Thyroid gland (tissue), 4 donors: ENCODE measurements at places on chromosomes 16 and 17. TPM values are rescaled to one million over a fixed set of nuclear protein-coding genes. Genes with fewer than 3 reads are reported as not detected.

Gene HOXB5
- total RNA-seq: 1.6 TPM

Gene CSH2
- total RNA-seq: not detected

Gene NETO2
- 7.7 TPM for total RNA-seq

Gene TMEM88
- total RNA-seq: 13.4 TPM

Gene TEN1
- 9.5 TPM for total RNA-seq

Gene CTRB2
- total RNA-seq: not detected

Gene PRSS27
- 1.1 TPM for total RNA-seq

DNA sequence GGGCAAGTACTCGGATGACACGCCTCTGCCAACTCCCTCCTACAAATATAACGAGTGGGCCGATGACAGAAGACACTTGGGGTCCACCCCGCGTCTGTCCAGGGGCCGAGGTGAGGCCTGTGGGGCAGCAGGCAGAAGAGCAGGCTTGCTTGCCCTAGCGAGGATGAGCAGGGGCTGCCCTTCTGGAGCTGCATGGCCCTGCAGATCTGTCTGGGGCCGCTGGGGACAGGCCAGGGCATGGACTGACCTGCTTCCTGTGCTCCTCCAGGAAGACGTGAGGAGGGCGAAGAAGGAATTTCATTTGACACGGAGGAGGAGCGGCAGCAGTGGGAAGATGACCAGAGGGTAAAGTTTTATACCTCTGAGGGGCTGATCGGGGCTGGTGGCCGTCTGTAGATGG is 5.3 kb downstream of the DHX38 start:
- H3K27ac ChIP-seq: no peak overlapping the region
- no peaks in the 10 kb centered on the region for H3K27me3 ChIP-seq
- H3K4me1 ChIP-seq: peaks cover 8% of the 10 kb centered on the region
- no peak overlapping the region for H3K4me3 ChIP-seq
- H3K36me3 ChIP-seq: peaks cover 75% of the 10 kb centered on the region

- no peaks in the 10 kb centered on the region for H3K4me1 ChIP-seq
- no peak for DNase-seq
- H3K4me3 ChIP-seq: no peak overlapping the region
- no peak overlapping the region for H3K27ac ChIP-seq
These were observed 519.4 kb upstream of the WSB1 start for GRCh38 chr17:26774291-26775218.

- H3K4me3 ChIP-seq: no peak overlapping the region
- H3K27me3 ChIP-seq: no peaks in the 10 kb centered on the region
- no peaks in the 10 kb centered on the region for H3K36me3 ChIP-seq
- H3K27ac ChIP-seq: no peak overlapping the region
- no peaks in the 10 kb centered on the region for H3K4me1 ChIP-seq
These were observed 60.1 kb upstream of the NUDT7 start for GRCh38 chr16:77662246-77662645.

DNA sequence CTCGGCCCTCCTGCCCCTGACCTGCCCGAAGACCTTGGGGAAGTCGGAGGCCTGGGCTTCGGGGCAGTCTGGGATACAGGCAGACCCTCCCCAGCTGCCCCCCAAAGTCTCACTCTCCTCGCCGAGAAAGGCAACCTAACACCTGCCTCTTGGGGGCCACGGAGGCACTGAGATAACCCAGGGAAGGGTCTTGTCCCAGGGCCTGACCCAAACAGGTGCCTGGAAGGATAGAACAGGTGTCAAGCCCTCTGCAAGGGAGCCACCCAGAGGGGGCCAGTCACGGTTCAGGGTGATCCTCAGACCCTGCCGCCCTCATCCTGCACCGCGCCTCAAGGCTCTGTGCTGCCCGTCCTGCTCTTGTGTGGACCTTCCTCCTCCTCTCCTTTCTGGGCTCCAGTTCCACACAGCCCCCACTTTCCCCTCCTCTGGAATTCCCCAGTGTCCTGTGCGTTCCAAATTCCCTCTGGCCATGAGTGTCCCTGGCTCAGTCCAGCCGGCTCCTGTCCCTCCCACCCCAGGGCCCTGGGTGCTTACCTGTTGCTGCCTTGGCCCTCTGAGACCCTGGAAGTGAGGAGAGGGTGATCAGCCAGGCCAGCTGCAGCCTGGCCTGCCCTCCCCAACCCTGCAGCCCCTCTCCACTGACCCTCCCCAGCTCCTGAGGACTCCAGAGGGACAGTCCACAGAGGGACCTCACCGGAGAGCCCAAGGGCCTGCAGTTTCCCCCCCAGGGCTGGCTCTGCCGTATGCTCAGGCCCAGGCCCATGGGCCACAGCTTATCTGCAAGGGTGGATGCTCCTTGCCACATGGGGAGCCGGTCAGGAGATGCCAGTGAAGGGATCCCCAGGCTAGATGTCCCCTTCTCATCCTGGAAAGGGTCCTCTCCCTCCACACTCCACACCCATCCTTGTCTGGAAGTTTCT is 3.8 kb downstream of the PRSS27 start:
- DNase-seq: no peak
- H3K27me3 ChIP-seq: no peaks in the 10 kb centered on the region
- no peaks in the 10 kb centered on the region for H3K36me3 ChIP-seq
- no peak overlapping the region for H3K4me3 ChIP-seq
- peaks cover 23% of the 10 kb centered on the region for H3K4me1 ChIP-seq

DNA sequence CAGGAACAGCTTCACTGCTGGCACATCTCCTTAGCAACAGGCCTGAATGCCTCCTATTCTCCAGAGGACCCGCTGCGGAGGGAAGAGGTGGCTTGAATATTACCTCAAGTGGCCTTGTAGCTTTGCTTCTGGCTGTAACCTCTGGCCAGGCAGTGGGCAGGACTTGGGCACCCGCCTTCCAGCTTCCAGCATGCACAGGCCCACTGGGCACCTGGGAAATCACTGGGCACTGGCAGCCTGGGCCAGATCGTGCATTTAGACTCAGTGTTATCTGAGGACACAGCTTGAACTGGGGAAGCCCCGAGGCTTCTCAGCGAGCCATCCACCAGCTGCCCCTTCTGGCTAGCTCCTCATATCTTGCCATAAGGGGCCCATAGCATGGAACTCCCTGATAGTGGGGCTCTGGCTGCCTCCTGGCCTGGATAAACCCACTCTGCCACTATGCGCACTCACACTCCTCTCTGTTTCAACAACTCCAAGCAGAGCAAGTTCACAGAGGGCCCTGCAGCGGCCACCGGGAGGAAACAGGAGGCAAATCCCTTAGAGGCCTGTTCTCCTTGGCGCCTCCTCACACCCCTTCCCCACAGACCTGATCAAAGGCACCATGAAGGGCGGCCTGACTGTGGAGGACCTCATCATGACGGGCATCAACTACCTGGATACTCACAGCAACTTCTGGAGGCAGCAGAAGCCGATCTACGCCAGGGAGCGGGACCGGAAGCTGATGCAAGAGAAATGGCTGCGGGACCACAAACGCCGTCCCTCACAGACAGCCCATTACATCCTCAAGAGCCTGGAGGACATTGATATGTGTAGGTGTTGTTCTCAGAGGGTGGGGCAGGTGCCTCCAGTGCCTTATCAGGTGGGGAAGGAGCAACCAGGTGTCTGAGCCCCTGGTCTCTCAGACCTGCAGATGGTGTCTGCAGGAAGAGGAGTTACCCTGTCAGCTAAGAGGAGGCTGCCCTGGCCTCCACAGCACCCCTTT is 7.8 kb downstream of the ODAD4 start:
- no peak overlapping the region for H3K4me3 ChIP-seq
- peaks cover 8% of the 10 kb centered on the region for H3K4me1 ChIP-seq
- H3K27ac ChIP-seq: no peak overlapping the region
- no peak for DNase-seq
- H3K27me3 ChIP-seq: no peaks in the 10 kb centered on the region

- H3K27ac ChIP-seq: no peak overlapping the region
- no peaks in the 10 kb centered on the region for H3K36me3 ChIP-seq
- peak; percentile 6 for DNase-seq
- H3K4me1 ChIP-seq: no peaks in the 10 kb centered on the region
- no peak overlapping the region for H3K4me3 ChIP-seq
These were observed 22.9 kb upstream of the CDH13 start for GRCh38 chr16:82603784-82604411.

GRCh38 chr17:8046929-8047768 is 8.3 kb downstream of the ALOX15B start:
- no peaks in the 10 kb centered on the region for H3K27me3 ChIP-seq
- H3K4me3 ChIP-seq: no peak overlapping the region
- no peaks in the 10 kb centered on the region for H3K36me3 ChIP-seq
- H3K27ac ChIP-seq: no peak overlapping the region
- H3K4me1 ChIP-seq: no peaks in the 10 kb centered on the region

DNA sequence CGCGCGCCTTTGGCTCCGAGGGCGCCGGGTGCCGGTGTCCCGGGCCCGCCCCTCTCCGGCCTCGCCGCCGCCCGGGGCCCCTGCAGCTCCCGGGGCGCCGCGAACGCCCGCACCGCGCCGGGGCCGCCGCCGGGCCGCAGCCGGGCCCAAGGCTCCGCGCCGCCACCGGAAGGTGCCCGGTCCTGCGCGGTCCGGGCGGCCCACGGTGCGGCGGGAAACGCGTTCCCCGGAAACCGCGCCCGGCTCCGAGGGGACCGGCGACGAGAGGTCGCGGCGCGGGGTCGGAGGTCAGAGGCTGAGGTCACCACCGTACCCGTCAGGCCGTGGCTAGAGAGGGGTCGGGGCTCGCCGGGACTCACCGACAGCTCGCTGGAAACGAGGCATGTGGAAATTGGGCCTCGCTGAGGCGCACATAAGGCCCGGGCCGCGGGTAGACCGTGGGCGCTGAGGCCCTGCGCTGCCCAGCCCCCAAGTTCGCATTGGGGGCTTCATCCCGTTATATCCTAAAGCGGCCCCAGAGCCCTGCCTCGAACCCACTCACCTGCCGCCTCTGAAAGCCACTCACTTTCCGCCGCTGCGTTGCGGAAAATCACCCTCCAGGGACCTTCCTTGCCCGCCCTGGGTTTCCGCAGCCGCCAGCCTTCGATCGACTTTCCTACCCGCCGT is at the start of gene DUS1L:
Gene DUS1L (minus strand): TSS at position 167 of the 666 bp plus-strand sequence. CDS start 745 bp downstream, outside the sequence.
- peak within 1 kb of the TSS; percentile 94 for H3K27ac ChIP-seq
- peaks cover 22% of the 10 kb centered on the region for H3K36me3 ChIP-seq

DNA sequence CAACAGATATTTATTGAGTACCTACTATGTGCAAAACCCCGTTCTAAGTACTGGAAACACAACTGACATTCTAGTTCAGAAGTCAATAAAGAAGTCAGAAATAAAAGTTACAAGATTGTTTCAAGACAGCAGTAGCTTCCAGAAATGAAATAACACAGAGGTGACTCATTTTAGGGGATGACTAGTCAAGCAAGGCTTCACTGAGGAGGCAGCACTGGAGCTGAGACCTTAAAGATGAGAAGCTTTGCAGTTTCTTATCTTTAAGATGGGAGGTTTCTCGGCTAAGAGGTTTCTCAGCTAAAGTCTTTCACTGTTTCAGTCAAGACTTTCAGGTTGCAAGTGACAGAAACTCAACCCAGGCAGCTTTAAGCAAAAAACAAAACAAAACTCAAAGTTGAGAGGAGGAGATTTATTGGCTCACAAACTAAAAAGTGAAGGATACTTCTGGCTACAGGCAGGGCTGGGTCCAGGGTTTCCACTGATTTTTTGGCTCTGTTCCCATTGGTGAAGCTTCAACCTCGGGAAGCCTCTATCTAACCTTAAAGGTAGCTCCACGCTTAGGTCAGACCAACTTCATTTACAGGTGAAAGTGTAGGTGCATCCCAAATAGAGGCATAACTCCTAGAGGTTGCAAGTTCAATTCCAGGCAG is 7.4 kb upstream of the MMP2 start:
- no peak overlapping the region for H3K4me3 ChIP-seq
- no peak overlapping the region for H3K27ac ChIP-seq
- H3K36me3 ChIP-seq: no peaks in the 10 kb centered on the region
- H3K4me1 ChIP-seq: peaks cover 24% of the 10 kb centered on the region

DNA sequence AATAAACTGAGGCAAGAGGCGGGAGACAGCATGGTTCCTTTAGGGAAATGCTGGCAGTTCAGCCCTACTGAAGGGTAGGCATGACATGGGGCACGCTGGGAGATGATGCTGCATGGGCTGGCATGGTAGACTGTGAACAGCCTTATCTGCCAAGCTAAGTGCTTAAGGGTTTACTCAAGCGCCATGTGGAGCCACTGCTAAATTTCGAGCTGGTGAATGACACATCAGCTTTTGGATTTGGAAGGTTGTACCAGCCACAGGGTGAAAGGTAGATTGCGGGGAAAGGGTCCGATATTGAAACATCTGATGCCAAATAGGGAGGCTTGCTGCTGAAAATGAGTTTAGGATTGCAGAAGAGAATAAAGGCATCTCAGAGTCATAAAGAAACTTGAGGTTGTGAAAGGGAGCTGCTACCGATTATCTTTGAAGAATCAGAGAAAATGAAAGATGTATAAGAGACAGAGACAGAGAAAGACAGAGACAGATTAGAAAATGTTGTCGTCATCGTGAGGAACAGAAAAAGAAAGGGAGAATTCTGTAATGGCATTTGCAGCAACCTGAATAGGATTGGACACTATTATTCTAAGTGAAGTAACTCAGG is 16.3 kb downstream of the PIK3R5 start:
- H3K4me3 ChIP-seq: no peak overlapping the region
- no peaks in the 10 kb centered on the region for H3K4me1 ChIP-seq
- H3K36me3 ChIP-seq: no peaks in the 10 kb centered on the region
- H3K27me3 ChIP-seq: no peaks in the 10 kb centered on the region
- DNase-seq: no peak

DNA sequence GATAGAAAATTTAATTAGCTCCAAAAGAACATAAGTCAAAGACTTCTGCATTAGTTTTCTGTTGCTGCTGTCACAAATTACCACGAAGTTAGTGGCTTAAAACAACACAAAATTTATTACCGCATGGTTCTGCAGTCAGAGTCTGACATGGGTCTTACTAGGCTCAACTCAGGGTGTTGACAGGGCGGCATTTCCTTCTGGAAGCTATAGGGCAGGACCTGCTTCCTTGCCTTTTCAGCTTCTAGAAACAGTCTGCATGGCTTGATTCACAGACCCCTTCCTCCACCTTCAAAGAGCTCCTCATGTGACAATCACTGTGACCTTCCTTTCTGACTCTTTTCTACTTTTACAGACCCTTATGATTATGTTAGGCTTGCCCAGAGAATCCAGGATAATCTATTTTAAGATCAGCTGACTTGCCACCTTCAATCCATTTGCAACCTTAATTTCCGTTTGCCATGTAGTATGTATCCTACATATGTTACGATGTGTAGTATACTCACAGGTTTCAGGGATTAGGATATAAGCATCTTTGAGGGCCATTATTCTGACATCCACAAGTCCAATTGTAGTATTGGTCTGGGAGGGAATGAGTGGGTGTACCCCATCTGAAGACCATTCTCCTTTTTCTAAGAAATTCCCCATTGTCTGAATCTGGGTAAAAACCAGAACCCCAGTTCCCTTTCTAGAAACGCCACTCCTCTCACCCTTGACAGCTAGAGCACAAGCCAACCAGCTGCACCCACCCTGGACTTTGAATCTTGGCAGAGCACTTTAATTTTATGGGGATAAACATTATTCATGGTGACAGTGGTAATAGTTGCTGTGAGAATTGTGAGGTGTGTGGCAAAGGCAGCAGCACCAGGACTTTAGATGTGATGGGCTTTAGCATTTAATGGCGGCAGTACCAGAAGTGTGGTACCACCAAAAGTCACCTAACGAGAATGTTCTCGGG is 265.5 kb downstream of the KCNJ2 start:
- H3K4me1 ChIP-seq: no peaks in the 10 kb centered on the region
- H3K36me3 ChIP-seq: no peaks in the 10 kb centered on the region
- no peak for DNase-seq

GRCh38 chr17:8326511-8327302 is 12.9 kb upstream of the ODF4 start:
- no peaks in the 10 kb centered on the region for H3K36me3 ChIP-seq
- no peak overlapping the region for H3K27ac ChIP-seq
- H3K27me3 ChIP-seq: no peaks in the 10 kb centered on the region
- peak overlapping the region; percentile 22 for H3K4me3 ChIP-seq
- peaks cover 14% of the 10 kb centered on the region for H3K4me1 ChIP-seq
